Left colon (tissue), 2 donors: ENCODE measurements at places on chromosomes 4 and X.

GRCh38 chr4:105066401-105066800 lies 80.3 kb upstream of the TET2 start:
- DNase-seq = no peak

DNA sequence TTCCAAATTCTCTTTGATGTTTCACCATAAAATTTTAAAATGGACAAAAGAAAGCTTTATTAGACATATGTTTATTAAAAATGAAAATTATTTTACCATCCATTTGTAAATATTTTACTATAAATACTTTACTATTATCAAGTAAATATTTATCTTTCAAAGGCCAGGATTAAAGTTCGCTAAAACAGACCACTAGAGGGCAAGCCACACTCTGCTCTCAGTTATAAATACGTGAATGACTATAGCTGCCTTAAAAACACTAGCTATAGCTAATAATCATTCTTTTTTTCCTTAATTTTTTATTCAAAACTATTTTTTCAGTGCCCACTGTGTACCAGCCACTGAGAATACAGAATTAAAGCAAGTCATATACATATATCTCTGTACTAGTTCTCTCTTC lies 38.6 kb downstream of the UNC5C start:
- DNase-seq = no peak

- DNase-seq = no peak
Observed at GRCh38 chr4:37998226-37998625, 38.0 kb downstream of the PTTG2 start.

DNA sequence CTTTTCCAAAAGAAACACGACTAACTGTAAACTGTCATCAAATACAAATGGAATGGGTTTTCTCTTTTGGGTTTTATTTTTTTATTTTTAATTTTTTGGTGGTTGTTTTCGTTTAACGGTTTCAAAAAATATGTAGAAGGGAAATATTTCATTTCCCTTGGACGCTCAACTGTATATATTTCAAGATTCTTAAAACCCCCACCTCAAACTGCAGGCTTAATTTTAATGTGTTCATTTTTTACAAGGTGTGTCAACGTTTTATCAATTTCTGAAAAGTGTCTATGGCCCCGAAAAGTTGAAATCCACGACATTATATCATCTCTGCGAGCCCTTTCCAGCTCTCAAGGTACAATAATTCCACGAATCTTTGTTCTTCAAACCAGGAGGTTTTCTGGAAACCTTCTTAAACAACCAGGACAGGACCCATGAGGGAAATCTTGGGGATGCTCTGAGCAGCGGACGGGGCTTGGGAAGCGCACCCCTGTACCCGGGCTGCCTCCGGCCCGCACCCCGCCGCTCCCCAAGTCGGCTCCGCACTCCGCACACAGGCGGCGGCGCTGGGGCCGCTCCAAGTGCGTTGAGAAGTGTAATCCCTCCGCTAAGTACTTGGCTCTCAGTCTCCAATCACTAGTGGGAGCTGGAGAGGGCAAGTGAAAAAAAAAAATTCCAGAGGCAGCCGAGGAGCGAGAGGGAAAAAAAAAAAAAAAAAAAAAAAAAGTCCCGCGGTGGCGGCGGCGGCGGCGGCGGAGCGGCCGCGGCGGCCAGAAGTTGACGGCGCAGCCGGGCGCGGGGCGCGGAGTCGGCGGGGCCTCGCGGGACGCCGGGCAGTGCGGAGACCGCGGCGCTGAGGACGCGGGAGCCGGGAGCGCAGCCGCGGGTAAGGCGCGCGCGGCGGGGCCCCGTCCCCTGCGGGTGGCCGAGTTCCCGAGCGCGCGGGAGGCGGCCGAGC lies at the start of gene BMPR1B:
Gene BMPR1B, plus strand, starts transcription at position 764 of the 949 bp plus-strand sequence. CDS start 346,470 bp downstream, outside the sequence.
- no peak for DNase-seq

DNA sequence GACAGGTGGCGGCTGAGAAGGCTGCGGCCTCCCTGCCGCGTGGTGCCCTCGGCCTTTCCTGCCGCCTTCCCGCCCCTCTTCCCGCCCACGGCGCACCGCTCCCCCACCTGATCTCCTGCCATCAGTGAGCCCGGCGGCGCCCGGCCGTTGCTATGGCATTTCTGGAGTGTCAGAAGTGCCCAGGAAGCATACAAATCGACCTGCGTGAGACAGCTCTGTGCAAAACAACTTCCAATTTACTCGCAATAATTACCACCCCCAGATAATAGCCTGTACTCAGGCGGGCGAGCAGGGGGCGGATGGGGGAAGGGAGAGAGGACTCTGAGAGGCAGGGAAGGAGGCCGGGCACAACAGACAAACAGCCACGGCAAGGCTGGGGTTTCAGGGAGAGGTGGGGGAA lies 16.6 kb upstream of the ERCC6L start:
- no peak for DNase-seq

DNA sequence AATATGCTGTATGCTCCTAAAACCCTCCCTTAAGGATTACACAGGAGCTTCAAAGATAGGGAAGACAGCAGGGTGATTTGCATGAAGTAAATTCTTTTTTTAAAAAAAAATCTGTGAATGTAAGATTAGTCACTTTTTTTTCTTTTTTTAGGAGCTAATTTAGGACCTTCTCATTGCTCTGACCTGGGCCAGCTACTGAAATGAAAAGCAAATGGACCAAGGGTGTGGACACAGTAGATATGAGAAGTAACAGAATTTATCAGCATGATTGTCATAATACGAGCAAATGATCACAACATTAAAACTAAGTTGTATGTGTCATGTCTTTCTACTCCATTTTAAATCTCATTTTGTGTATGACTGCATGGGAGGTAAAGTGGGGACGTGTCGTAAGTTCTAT lies 6.6 kb upstream of the FGF5 start:
- no peak for DNase-seq
